ENCODE measurements at places on chromosomes 4 and X.

- DNase-seq = no peak
These were observed 75.0 kb downstream of the AFAP1 start for GRCh38 chr4:7864685-7865084.

GRCh38 chr4:86233681-86234080 is 126.2 kb downstream of the MAPK10 start:
- DNase-seq = no peak

GRCh38 chr4:113012786-113013185 is 36.7 kb upstream of the ANK2 start:
- DNase-seq = no peak

DNA sequence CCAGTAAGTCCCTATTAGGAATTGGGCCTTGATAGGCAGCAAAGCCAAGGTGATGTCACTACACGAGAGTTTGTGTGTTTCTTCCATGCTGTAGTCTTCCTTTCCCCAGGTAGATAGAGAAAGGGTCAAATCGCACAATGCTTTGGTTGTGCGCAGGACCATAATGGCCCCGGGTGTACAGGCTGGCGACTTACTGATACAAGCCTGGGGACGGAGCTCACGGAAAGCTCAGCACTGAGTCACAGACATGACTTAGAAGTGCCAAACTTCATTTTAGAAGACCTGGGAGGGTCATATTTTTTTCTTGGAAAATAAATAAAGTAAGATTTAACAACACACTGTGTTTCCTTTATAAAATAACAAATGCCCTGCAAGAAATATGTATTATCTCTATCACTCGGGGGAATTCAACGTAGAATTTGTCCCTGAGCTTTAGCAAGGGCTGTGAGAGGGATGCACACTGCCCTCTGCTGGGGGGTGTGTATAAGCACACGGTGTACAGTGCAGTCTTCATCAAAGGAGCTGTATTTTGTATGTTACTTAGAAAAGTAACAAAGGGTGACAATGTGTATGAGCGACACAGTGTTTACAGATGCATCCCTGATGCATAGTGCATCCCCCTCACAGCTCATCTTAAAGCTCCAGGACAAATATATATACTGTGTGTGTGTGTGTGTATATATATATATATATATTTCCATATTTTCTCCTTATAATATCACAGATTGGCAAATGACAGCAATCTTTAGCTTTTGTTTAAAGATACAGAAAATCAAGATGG is 254.5 kb upstream of the VEGFC start:
- peak; percentile 44 for DNase-seq

DNA sequence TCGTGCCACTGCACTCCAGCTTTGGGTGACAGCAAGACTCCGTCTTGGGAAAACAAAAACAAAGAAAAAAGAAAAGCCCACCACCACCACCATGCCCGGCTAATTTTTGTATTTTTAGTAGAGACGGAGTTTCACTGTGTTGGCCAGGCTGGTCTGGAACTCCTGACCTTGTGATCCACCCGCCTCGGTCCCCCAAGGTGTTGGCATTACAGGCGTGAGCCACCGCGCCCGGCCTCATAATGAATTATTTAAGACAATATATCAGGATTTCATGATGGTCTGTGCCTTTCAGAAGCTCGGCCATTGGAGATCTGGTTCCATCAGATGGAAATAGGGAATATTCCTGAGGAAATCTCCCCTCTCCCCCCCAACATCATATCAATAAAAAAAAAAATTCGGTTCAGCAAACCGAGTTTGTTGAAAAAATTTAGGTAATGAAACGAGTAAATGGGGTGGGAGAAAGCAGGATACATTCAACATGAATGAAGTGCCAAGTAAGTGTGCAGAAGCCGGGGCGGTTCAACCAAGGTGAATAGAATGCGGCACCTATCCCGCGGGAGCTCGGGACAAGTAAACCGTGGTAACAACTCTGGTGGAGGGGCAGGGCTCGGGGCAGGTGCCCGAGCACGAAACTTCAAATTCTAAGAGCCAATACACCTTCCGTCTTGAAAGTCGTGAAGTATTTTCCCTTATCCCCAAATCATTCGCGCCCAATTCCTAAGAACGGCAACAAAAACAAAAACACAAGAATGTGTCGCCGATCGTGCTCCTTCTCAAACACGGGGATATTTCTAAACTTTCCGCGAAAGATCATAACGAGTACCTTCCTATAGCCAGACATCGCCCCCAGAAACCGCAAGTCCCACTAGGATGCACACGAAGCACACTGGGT is 773 bp upstream of the TXLNG start:
- DNase-seq = no peak

DNA sequence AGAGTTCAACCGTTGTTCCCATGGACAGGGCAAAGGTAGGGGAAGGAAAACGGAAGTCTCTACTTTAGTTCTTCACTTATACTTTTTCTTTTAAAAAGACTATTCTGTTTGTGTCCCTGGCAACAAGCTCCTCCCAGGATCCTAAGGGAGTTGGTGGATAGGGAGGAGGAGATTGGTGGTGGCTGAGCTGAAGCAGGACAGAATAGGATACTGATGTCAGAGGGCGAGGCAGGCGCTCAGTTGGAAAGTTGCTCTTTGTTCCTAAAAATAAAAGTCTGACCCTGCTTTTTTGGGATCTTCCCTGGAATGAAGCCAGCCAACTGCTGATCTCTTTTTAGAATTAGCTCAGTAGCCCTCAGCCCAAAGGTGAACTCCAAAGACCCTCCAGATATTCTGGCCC is 104.7 kb downstream of the MGST2 start:
- DNase-seq = no peak

DNA sequence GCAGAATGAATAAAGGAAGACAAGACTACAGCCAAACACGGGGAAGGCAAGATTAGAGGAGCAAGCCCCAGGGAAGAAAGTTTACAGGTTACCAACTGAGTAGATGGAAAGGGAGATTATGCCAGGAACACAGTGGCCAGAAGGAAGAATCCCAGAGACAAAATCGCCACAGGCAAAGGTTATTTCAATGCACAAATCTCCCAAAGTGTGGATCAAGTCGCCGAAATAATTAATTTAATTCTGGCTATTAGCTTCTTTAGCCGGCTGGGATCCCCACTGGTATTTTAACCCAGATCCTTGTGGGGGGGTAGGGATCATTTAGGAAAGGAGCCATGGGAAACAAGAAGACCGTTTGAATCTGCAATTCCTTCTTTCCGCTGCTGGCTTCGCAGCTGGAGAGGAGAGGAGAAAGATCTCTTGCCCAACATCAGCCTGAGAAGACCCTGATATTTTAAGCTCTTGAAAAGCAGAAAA is 171.0 kb downstream of the DHX15 start:
- DNase-seq = no peak

DNA sequence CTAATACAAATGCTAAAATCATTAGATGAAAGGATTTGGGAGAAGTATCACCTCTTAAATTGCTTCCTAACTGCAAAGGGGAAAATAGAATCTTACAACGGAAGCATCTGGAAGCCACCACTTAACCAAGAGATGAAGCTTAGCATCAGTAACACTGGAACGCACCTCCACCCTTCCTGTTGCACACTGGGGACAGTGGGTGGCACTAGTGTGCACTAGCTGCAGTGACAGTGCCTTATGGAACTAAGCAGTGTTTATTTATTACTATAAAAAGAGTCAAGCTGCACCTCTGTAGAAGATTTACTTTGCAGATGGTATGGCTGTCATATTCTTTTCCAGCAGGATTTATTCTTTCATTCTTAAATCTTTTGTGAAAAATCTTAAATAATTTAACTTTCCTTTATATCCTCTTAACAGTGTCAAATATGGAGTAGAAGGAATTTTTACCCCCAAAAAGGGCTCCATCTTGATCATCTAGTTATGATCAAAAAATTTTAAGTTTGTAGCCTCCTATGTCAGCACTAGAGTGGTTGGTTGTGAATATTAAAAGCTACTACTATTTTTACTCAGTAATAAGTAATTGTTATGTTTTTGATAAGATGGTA is 76.7 kb downstream of the SCD5 start:
- DNase-seq = peak; percentile 48

DNA sequence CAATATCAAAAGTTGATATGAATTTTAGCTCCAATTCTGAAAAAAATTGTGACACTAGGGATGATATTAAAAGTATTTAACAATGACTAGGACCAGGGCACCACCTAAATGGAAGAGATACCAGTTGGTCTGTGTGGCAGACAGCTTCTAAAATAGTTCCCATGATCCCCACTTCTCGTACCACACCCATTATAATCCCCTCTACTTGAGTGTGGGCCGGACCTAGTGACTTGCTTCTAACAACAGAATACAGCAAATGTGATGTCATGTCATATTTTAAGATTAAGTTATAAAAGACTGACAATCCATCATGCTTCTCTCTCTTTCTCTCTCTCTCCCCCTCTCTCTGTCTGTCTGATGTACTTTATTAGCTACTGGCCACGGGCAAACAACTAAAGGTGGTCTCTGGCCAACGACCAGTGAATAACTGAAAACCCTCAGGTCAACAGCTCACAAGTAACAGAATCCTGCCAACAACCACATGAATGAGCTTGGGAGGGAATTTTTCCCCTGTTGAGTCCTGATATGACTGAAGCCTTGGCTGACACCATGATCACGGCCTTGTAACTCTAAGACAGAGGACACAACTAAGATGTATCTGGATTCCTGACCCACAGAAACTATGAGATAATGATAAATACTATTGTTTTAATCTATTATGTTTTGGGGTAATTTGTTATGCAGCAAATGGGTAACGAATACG is 34.4 kb downstream of the FAM13A start:
- no peak for DNase-seq

DNA sequence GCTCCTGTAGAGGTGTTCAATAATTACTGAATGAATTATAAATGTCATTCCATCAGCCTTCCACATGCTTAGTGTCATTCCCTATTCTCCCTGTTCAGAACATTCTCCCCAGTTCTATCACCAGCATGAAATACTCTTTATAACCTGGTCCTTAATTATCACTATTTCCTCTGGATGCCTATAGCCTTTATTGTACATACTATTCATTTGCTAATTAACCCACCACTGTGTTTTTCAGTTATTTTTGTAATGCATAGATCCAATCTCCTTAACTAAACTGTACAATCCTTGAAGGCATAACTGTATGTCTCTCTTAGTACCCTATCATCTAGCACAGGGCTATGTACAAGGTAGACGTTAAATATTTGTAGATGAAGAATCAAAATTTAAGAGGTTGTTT is 1.2 kb downstream of the ABCB7 start:
- no peak for DNase-seq

GRCh38 chr4:138078751-138079520 is 163.2 kb downstream of the SLC7A11 start:
- no peak for DNase-seq

DNA sequence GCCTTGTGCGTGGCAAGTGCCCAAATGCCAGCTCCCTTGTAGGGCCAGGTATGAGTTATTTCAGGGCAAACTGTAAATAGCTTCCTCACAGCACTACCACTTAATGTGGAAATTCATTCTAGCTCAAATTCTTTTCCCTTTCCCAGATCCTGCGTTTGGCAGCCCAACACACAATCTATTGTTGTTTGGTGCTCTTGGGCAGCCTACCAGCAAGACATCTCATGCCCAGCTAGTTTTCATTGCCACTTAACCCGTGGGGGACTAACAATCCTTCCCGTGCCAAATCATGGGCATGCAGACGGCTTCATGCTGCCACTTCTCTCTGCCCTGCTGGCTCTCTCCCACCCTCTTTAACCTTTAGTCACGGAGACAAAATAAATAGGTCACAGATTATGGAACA is 454.2 kb downstream of the GRIA2 start:
- no peak for DNase-seq

Data from COR-L47 (cell line).